Fibroblast of skin of abdomen (primary cell): ENCODE measurements at places on chromosomes 2 and 18.

DNA sequence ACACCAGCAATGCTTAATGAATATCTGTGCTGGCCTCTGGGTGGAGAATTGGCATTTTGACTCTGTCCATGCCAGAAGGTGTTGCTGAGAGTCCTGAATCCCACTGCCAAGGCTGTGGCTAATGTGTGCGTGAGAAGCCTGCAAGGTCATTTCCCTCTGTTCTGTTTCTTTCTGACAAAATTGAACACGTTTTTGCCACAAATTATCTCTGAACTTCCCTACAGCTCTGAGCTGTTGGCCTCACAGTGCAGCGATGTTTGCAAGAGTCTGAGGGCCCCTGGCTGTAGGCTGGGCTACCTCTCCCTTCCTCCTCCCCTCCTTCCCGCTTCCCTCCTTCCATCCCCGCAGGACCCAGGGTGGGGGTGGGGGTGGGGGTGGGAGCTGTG, 154.1 kb upstream of the HS6ST1 start:
- DNase-seq, result no peak

GRCh38 chr2:24411488-24412151, 51.3 kb upstream of the ITSN2 start:
- DNase-seq, result no peak

GRCh38 chr2:223949241-223949840, 4.2 kb upstream of the WDFY1 start:
- no peak for DNase-seq

- DNase-seq, result no peak
Observed at GRCh38 chr2:104744537-104744936, 109.4 kb upstream of the POU3F3 start.

- peak; percentile 16 for DNase-seq
Observed at GRCh38 chr2:140998577-140998976, 1132.2 kb downstream of the LRP1B start.

GRCh38 chr2:179569831-179570233, 291.6 kb downstream of the ZNF385B start:
- peak; percentile 88 for DNase-seq

DNA sequence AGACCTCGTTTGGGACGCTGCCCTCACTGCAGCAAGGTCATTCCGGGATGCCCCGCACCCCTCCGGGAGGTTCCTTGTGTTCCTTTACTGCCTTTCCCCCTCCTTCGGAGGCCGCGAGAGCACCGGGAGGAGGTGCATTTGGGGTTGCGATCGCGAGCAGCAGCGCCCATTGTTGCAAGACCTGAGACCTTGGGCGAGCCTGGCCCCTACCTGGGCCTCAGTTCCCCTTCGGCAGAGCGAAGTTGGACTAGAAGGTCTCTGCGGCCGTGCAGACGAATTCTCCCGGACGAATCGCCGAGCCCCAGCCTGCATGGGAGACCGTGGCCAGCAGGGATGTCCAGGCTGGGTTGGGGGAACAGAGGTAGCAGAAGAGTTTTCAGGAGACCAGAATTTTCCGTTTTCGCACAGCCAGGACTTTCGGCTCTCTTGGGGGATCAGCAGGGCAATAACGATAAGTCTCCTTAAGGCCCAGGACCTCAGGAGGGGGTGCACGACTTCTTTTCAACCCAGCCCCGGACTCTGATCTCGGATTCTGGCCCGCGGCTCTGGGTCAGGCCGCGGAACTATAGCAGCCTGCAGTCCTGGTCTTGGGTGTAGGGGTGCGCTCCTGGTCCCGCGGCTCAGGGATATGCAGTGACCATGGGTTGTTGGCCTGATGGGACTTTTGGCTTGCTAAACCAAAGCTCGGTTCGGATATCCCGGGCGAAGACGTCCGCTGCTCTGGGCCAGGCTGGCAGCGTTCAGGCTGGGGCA, 2.8 kb downstream of the GDF7 start:
- no peak for DNase-seq

- DNase-seq, result peak; percentile 27
Observed at GRCh38 chr2:45570671-45571334, 40.3 kb downstream of the SRBD1 start.

DNA sequence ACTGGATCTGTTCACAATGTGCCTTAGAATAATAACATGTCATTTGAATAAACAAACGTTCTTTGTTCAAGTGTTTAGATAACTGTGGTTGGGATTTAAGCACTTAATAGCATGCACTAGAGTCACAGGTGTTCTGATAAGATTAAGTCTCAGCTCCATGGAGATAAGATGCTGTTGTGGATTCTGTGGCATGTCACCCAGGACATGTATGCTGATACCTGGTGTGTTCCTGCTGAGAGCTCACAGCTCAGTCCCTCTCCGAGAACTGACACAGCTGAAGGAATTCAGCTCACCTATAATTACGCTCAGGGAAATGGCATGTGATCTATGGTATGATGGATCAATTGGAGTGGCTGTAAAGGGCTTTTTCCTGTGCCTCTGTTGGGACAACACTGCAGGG, 75.4 kb upstream of the ST6GAL2 start:
- no peak for DNase-seq

DNA sequence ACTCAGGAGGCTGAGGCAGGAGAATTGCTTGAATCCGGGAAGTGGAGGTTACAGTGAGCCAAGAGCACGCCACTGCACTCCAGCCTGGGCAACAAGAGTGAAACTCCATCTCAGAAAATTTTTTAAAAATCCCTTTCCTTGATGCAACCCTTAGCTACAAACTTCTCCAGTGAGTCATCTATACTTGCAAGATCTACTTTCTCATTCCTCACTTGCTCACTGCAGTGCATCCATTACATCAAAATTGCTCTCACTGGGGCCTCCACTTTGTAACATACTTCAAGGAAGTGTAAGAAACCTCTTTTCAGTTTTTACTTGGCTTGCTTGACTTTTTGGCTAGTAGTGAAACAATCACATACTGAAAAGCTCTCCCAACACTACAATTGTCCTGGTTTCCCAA, 65.3 kb downstream of the REEP1 start:
- DNase-seq, result no peak

- no peak for DNase-seq
Observed at GRCh38 chr2:42843131-42843530, 50.7 kb upstream of the HAAO start.

GRCh38 chr2:225011585-225011984, 30.7 kb downstream of the DOCK10 start:
- DNase-seq, result no peak

DNA sequence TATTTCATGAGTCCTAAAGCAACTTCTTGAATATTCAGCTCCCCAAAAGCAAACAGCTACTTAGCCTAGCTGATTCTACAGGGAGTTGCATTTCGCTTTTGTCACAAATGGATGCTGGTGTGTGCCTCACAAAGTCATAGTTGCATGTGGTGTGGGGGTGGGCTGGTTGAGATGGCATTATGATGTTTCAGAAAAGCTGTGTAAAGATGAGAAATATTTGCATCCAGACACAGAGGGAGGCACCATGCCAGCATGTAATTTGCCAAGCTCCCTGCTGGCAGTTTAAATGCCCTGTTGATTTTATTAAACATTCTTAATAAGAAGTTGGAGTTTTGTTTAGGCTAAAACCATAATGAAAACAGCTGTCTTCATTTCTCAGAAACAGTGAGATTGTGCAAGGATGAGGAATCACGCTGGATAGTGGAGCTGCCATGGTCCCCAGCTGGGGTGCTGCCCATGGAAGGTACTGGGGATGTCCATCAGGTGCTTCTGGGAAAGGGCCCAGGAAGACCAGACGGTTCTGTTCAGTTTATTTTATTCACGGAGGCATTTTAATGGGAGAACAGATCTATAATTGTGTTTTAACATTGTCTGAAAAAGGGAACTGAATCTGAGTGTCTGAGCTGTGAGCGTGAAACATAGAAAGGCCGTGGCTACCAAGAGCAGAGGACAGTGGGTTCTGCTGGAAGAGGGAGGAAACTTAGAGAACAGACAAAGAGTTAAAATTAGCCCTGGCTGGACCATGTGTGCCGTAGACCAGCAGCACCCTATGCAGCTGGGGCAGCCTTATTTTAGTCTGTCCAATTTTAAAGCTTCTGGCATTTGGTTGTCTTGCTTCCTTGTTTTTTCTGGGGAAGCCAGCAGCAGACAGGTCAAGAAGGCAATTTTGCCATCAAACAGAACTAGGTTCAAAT, 177.1 kb downstream of the FAM210A start:
- no peak for DNase-seq

- no peak for DNase-seq
Observed at GRCh38 chr2:233108611-233109490, 48.7 kb downstream of the INPP5D start.

- no peak for DNase-seq
Observed at GRCh38 chr18:23036660-23037201, 98.6 kb upstream of the CABLES1 start.

GRCh38 chr18:61710082-61710620, 182.7 kb downstream of the RNF152 start:
- DNase-seq, result no peak

DNA sequence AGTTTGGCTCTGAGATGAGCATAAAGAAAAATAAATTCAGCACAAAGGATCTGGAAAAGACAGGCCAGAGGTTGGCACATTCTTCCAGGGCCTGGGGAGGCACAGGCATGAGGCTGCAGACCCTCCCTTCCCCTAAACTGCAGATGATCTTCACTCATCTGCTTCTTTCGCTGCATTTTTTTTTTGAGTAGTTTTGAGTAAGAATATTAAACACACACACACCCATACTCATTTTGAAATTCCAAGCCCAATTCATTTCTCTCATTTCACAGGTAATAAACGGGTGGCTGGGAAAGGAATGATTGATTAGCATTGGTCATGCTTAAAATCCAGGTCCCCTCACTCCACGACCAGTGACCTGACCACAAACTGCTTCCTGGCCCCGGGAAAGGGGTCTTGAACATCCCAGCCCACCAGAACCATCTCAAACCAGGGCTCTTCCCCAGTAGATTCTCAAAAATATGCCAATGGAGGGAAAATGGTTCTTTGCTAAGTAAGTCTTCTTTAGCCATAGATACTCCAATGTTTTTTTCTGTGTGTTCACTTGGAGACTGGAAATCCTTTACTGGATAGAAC, 219.6 kb downstream of the ANAPC1 start:
- DNase-seq, result no peak

- DNase-seq, result peak; percentile 38
Observed at GRCh38 chr2:197869501-197870111, 65.2 kb downstream of the PLCL1 start.

DNA sequence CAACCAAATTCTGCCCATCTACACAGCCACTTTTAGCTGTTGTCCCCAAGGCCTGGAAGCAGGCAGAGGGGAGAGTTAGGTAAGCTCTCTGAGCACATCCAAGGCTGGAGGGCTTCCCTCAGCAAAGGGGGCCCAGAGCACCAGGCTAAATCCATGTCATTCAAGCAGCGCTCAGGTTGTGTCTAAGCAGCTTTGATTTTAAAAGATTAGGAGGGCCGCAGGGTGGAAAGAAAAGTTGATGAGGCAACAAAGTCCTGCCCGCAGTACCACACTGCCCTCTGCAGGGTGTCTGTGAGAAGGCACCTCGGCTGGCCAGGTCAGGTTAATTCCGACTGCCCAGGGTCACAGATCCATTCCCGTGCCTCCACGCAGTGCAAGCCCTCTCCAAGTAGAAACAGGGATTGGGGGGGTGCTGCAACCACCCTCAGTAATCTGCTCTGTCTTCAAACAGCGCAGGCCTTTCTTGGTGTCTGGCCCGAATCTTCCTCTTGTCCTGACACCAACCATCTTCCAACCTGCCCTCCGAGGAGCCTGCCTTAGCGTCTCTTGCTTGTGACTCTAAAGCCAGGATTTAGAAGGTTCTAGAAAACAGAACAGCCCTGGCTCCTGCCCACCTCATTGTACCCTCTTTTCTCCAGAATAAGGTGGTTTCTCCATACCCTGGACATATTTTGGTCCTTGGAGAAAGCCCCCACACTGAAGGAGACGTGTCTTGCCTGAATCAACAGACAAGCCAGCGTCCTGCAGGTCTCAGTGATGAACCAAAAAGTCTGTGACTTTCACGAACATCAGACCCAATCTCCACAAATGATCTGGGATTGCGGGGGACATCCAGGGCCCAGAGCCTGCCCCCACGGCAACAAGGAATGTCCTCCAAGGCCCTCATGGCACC, 289.2 kb downstream of the TNS1 start:
- peak; percentile 66 for DNase-seq

DNA sequence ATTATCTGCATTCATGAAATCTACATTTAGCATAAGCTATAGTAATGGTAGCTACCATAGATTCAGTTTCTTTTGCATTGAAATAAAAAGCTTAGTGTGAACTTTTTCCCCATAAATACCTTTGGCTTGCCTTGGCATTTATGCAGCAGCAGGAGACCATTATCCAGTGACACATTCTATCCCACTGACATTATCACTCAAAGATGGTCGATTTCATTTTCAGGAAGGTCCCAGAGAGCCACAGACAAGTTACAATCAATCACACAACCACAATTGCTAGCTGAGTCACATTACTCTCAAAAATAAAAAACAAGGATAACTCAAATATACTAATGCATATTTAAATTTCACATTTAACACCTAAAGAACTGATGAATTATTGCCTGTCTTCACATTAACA, 512.7 kb upstream of the CDH2 start:
- DNase-seq, result peak; percentile 20

- no peak for DNase-seq
Observed at GRCh38 chr18:21472741-21473140, 127.8 kb downstream of the ESCO1 start.

DNA sequence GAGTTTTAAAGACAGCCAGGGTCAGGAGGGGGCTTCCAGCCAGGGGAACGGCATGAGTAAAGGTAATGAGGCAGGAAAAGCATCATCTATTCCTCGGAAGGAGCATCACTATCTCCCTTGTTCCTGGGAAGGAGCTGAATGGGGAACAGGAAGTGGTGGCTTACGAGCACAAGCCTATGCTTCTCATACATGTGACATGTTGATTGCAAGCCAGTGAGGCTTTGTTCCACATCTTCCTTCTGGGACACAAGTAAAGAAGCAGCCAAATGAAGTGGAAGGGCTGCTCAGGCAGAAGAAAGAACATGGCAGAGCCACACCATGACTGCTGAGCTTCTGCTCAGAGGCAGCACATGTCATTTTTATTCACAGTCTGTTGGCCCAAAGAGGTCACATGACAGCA, 15.1 kb upstream of the LMAN1 start:
- no peak for DNase-seq
